ENCODE measurements at places on chromosomes 5 and 9.

DNA sequence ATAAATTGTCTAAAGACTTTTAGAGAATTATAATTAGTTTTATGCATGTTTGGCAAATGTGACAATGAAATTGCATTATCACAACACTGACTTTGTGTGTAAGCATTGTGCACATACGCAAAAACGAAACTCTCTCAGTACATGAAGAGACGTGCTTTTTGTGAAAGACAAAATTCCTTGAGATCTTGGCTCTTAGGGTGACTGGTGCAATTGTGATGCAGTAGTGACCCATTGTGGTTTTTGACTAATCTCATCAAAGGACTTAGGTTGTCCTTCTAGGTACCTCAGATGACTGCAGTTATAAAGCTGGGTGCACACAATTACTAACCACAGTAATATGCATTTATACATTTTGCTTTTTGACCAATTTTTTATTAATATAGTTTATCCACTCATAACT is 25.3 kb upstream of the TYRP1 start:
- no peak for DNase-seq

GRCh38 chr5:80116000-80116399 is 80.9 kb downstream of the THBS4 start:
- DNase-seq: no peak

GRCh38 chr9:106921341-106921899 is 58.5 kb downstream of the ZNF462 start:
- DNase-seq: peak; percentile 73

GRCh38 chr9:82679472-82679871 is 383.5 kb downstream of the RASEF start:
- peak; percentile 10 for DNase-seq

GRCh38 chr9:16612627-16613026 is 257.8 kb downstream of the BNC2 start:
- no peak for DNase-seq

GRCh38 chr5:95633671-95634070 is 12.9 kb upstream of the RFESD start:
- DNase-seq: no peak

GRCh38 chr9:5389109-5389732 is 48.5 kb downstream of the PLGRKT start:
- DNase-seq: no peak

Measured in DMS53 (cell line).